ENCODE measurements at places on chromosomes 3 and 15. TPM values are rescaled to one million over a fixed set of nuclear protein-coding genes. Genes with fewer than 3 reads are reported as not detected.
A peak's percentile ranks its signal among the peaks of the same experiment; 100 is the strongest.

DNA sequence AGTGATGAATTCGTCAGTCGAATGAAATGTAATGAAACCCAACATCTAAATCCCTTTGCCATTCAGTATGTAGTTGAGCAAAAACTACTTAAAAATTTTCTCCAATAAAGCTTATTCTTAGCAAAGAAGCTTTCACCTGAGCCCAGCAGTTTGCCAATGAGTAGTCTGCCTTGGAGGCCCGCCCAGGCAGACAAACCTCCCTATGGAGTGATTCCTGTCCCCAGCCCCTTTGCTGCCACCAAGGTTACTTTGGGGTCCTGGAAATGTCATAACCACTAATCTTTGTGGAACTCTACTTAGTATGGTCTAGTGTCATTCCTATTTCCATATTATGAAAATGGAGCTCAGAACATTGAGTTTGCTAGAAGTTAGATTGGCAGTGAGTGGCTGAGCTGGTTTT lies 12.1 kb downstream of the UBAP1L start:
- DNase-seq = no peak

DNA sequence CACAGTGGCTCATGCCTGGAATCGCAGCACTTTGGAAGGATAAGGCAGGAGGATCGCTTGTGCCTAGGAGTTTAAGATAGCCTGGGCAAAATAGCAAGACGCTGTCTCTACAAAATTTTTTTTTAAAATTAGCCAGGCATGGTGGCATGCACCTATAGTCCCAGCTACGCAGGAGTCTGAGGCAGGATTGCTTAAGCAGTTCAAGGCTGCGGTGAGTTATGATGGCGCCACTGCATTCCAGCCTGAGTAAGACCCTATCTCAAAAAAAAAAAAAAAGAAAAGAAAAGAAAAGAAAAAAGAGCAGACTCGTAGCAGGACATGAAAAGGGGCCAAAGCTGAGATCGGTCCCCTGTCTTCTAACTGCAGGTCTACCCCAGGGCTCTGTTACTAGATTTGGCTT lies 18.9 kb downstream of the SRGAP3 start:
- no peak for DNase-seq

DNA sequence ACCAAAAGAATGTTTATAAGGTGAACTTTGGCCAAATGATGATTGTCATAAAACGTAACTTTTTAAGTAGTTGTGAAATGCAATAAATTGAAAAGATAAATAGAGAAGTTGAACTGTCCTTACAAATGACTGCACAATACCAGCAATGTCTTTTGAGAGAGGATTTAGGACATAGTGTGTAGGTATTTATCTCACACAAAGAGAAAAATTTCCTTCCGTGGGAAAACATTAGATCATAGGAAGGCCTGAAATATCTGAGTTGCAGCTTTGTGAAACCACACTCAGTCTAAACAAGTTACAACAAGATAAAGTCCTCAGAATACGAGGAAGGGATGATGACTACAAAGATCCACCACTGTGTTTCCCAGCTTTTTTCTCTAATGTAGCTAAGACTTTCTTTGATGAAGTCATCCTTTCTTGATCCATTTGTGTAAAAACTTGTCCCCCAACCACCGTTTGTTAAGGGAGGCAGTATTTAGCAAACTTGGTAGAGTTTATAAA lies 16.0 kb downstream of the ROBO2 start:
- no peak for DNase-seq

GRCh38 chr3:170656284-170656683 lies 70.4 kb upstream of the SLC7A14 start:
- no peak for DNase-seq

DNA sequence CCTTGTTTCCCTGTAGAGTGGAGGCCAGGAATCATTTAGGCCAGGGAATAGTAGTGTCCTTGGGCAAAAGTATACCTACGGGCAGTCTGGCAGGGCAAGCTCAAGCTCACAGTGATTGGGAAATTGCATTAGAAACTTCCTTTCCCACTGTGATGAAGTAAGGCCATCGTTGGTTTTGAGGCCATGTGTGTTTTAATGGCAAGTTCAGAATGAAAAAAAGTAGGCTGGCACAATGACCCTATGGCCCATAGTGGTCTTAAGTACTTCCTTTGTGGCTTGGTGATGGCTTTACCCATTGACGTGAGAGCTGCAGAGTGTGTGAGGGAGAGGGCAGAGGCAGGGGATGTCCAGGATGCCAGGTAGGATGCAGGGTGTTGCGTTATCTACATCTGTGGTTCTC lies 28.8 kb downstream of the LIMD1 start:
- no peak for DNase-seq

DNA sequence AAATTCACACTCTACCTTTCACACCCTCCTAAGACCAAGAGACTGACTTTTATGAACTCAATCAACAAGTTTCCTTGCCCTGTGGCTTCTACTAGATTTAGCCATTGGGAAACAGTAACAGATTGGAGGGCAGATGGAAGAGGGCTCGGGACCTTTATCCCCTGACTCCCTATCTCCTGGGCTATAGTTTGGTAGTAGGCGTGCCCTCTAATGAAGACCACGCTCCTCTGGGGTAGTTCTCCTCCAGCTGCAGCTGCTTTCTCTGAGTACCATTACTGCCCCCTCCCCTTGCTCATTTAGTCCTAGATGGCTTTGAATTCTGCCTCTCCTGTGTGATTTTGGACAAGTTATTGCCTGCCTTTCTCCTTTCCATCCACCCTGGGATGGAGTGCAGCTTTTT lies 33.3 kb downstream of the FMN1 start:
- no peak for DNase-seq

GRCh38 chr3:15399970-15400369 lies 27.4 kb downstream of the METTL6 start:
- DNase-seq = no peak

- DNase-seq = no peak
Measured at GRCh38 chr3:155231792-155232191, 61.7 kb downstream of the STRIT1 start.

VILL gene
- 1.2 TPM for total RNA-seq

DNA sequence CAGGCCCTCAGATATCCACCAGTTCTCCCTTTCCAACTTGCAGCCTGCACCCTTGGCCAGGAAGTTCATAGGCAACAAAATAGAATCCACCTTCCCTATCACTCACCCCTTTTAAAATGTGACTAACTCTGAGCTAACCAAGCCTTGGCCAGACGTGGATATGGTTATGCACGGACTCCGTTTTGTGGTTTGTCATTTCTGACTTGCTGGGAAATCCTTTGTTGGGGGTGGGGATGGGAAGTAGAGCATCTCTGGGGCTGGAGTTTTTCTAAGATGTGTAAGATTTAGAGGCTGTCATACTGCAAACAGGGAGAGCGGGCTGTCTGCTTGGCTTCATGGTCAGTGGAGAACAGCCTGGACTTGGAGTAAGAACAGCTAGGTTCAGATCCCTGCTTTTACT lies 62.6 kb downstream of the SMAD3 start:
- DNase-seq = peak; percentile 76

CADM2 gene
- not detected for total RNA-seq

CCR1 gene
- total RNA-seq = 0.10 TPM

HTR3E gene
- total RNA-seq = not detected

- no peak for DNase-seq
Measured at GRCh38 chr15:55522742-55523450, 14.9 kb upstream of the DNAAF4 start.

MOBP gene
- total RNA-seq = not detected

GRCh38 chr3:43243590-43244587 lies 42.5 kb upstream of the SNRK start:
- no peak for DNase-seq

- DNase-seq = no peak
Measured at GRCh38 chr15:33468740-33469139, 158.0 kb downstream of the RYR3 start.

KIF15 gene
- 20.9 TPM for total RNA-seq

GRCh38 chr15:82530606-82531379 lies 9.5 kb downstream of the RPS17 start:
- peak; percentile 73 for DNase-seq

DNA sequence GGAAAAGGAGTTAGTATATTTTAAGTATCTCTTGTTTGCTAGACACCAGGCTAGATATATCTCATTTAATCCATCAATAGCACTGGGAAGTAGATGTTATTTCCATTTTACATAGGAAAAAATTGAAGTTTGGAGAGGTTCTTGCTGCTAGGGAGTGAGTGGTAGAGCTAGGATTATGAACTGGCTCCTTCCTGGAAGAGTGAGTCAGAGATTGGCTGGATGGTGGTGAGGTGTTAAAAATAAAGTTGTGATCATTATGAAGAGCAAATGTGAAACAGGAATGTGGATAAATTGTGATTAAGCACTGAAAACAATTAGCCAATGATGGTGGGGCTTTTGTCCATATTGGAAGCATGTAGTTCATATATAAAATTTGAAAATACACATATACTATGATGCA lies 234.2 kb downstream of the WNT5A start:
- no peak for DNase-seq

CLRN1 gene
- not detected for total RNA-seq

LCMT2 gene
- total RNA-seq = 4.7 TPM

SCN5A gene
- 11.5 TPM for total RNA-seq

DNA sequence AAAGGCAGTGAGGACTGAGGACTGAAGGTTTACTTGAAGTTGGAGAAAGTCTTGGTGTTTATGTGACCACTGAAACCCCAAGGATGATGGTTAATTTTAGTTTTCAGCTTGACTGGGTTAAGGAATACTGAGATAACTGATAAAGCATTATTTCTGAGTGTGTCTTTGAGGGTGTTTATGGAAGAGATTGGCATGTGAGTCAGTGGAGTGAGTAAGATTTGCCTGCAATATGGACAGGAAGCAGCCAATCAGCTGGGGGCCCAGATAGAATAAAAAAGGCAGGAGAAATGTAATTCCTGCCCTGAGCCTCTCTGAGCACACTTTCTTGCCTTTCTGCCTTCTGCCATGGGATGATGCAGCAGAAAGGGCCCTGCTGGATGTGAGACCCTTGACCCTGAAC lies 92.4 kb downstream of the KBTBD8 start:
- no peak for DNase-seq

DNA sequence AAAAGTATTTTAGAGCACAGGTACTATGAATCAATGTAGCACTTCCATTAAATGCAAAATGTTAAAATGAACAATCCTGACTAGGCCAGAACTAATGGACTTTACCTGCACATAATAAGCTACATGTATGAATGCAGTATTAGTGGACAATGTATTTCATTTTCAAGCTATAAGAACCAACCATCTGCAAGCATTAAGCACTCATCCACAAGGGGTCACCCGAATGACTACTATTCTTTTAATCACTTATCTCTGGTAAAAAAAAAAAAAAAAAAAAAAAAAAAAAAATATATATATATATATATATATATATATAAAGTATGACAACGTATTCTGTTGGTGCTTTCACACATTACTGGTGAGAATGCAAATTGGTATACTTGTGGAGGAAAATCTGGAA lies 7.2 kb downstream of the HERC1 start:
- no peak for DNase-seq

DNA sequence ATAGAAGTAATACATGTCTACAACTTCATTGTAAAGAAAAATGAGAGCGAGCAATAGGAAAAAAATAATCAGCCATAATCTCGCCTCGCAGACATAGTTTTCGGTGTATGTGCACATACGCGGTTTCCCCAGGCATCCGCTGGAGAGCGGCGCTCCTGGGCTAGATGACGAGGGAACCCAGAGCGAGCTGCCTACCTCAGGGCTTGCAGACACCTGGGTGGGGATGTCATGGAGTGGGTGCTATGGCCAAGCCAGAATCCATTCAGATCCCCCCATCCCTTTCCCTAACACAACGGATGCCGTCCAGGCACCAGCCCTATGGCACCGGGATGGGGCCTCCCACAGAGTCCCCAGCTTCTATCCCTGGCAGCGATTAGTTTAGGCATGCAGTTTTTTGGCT lies 4.5 kb upstream of the CFAP100 start:
- no peak for DNase-seq

DNA sequence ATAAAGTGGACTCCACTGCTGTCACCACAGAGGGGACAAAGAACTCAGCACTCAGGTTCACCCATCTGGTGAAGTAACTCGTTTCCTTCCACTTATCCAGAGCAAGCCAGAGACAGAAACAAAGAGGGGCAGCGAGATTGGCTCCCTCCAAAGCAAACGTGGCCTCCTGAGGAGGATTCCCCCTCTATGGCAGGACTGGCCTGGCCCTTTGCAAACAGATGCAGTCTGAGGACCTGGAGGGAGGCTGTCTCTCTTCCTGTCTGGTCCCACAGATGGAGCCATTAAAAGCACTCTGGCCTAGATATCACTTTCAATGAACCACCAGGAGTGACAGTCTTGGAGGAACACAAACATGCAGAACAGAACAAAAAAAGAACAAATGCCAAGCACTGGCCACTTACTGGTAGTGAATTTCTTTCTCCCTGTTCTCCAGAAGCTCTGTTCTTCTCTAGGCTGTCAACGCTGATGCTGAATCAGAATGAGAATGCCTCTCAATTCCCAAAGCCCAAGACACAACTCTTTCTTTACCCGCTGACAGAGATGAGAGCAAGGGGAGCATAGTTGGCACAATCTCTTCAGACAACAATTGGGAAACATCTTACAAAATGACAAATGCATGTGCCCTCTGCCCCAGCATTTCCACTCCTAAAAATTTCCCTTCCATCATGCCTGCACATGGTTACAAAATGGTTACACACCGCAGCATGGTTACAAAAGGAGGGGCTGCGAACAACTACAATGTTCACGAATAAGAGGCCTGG lies 14.3 kb downstream of the KLHL25 start:
- no peak for DNase-seq

DNA sequence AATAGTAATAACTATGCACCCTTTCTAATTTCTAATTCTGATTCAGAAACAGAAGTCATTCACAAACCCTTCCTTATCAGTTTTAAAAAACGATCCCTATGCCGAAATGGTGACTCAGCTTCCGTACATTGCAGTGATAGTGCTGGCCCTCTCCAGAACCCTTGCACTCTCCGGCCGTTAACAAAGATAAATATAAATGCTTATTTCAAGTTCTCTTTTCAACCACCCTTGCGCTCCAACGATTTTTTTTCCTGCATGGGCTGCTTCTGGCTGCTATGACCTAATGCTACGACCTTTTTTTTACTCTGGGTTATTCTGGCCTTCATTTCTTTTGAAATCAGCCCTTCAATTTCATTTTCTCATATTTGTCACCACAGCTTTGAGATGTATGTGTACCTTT lies 646.2 kb downstream of the NTRK3 start:
- no peak for DNase-seq

DNA sequence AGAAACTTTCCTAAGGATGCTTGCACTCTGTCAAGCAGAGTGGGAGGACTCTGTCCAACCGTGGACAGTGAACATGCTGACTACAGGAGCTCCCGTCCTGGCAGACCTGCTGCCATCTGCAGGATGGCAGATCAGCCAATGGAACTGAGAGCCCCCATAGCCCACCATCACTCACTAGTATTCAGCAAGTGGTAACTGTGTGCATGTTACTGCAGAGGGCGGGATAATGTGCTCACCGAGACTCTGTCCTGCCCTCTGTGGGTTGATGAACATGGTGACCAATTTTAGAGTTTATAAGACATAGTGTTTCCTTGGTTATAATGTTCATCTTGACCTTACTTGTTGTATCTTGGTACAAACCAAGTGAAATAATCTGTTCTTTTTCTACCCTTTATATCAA lies 11.5 kb downstream of the CSPG5 start:
- no peak for DNase-seq

GRCh38 chr3:116661196-116661595 lies 48.4 kb upstream of the TUSC7 start:
- no peak for DNase-seq

- no peak for DNase-seq
Measured at GRCh38 chr3:140523600-140523999, 154.3 kb upstream of the TRIM42 start.

FAN1 gene
- total RNA-seq = 17.4 TPM

- DNase-seq = no peak
Measured at GRCh38 chr15:89916660-89917059, 3.9 kb upstream of the ARPIN start.

STOML1 gene
- 5.0 TPM for total RNA-seq

SPATA12 gene
- 0.22 TPM for total RNA-seq

Measured in HCT116 (cell line).